Activated B cell treated with CpG ODN at 0.5 μM for 24 hours (primary cell): ENCODE measurements at places on chromosomes 7 and 10. TPM values are rescaled to one million over a fixed set of nuclear protein-coding genes. Genes with fewer than 3 reads are reported as not detected.

ZCCHC24 gene
- total RNA-seq, result 1.1 and 1.3 TPM in 2 replicates

DNA sequence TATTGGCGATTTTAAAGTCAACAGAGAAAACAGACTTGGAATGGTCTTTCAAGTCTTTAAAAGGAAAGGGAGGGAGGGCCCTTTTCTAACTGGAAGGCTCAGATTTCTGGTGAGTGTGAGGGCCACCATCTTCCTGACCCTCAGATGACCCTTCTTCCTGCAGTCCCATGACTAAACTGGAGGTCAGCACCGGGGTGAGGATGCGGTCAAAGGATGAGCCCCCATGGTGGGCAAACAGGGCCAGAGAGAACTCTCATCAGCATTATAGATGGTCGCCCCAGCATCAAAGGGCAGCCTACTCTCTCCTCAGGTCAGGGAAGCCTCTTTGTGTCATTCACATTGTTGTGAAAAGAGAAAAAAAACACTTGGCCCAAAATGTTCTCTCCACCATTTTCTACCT, 219.2 kb downstream of the LRMDA start:
- peaks cover 3% of the 10 kb centered on the region for H3K27me3 ChIP-seq
- H3K4me3 ChIP-seq, result no peak overlapping the region
- H3K27ac ChIP-seq, result no peak overlapping the region
- no peaks in the 10 kb centered on the region for H3K36me3 ChIP-seq
- DNase-seq, result no peak
- H3K4me1 ChIP-seq, result no peaks in the 10 kb centered on the region

GRCh38 chr10:94155722-94156271, 162.1 kb downstream of the PLCE1 start:
- H3K27ac ChIP-seq, result no peak overlapping the region
- H3K27me3 ChIP-seq, result peaks cover 6% of the 10 kb centered on the region
- no peak for DNase-seq
- H3K4me3 ChIP-seq, result no peak overlapping the region

GRCh38 chr10:124608093-124608721, 136.0 kb downstream of the FAM53B start:
- no peak for DNase-seq
- peaks cover 80% of the 10 kb centered on the region for H3K4me1 ChIP-seq
- no peak overlapping the region for H3K4me3 ChIP-seq
- peaks cover 3% of the 10 kb centered on the region for H3K36me3 ChIP-seq
- H3K27me3 ChIP-seq, result no peaks in the 10 kb centered on the region

GRCh38 chr10:33402220-33403073, 68.0 kb upstream of the NRP1 start:
- H3K4me1 ChIP-seq, result no peaks in the 10 kb centered on the region
- no peak overlapping the region for H3K4me3 ChIP-seq
- no peak overlapping the region for H3K27ac ChIP-seq
- H3K27me3 ChIP-seq, result peaks cover 4% of the 10 kb centered on the region
- H3K36me3 ChIP-seq, result no peaks in the 10 kb centered on the region

ZFAND4 gene
- 19.8 and 22.1 TPM in 2 replicates for total RNA-seq

DNA sequence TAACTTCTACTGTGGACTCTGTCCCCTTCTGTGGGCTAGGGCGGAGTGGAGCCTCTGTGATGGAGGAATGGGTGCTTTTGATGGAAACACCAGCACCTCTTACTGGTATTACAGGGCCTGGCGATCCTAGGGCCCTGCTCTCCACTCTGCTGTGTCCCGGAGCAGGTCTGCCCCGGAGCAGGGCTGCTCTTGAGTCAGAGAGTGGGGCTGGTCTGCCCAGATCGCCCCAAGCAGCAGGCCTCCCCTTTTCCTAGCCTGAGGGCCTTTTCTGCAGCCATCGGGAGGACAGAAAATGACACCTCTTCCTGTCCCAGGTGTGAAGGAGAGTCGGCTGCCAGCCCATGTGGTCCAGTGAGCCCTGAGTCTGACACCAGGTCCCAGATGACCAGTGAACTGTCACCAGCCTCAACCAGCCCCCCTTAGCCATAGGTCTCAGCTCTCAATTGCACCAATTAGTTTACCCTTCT, 1.4 kb downstream of the ZNF282 start:
- peak overlapping the region; percentile 89 for H3K4me3 ChIP-seq
- H3K4me1 ChIP-seq, result peaks cover 23% of the 10 kb centered on the region
- no peak for DNase-seq
- no peaks in the 10 kb centered on the region for H3K27me3 ChIP-seq
- peaks cover 35% of the 10 kb centered on the region for H3K36me3 ChIP-seq

- no peak for DNase-seq
- peaks cover 51% of the 10 kb centered on the region for H3K36me3 ChIP-seq
- H3K4me1 ChIP-seq, result no peaks in the 10 kb centered on the region
- H3K27ac ChIP-seq, result no peak overlapping the region
- H3K4me3 ChIP-seq, result no peak overlapping the region
Measured at GRCh38 chr7:32587411-32587948, 92.2 kb downstream of the AVL9 start.
